Naive B cell (primary cell): ENCODE measurements at places on chromosomes 7 and 10. TPM values are rescaled to one million over a fixed set of nuclear protein-coding genes. Genes with fewer than 3 reads are reported as not detected.

DNA sequence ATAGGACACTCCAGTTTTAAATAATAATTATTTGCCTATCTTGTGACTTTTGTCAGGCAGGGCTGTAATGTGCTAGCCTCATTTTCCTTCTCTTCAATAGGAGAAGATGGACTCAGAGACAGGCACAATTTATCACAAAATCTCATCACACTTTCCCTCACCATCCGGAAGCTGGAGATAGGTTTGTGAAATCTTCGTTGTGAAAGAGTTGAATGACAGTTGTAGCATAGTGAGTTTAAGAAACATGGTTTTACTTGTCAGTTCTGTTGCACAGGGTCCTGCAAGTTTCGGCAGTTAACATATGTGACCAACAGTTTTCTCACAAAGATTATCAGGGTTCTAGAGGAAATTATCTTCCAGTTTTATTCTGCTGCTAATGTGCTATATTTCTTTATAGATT lies 37.7 kb upstream of the MAP3K8 start:
- H3K4me1 ChIP-seq, result peaks cover 5% of the 10 kb centered on the region
- H3K36me3 ChIP-seq, result no peaks in the 10 kb centered on the region
- DNase-seq, result no peak

Gene PAPOLB
- polyA plus RNA-seq, result not detected

- H3K4me1 ChIP-seq, result no peaks in the 10 kb centered on the region
- H3K27me3 ChIP-seq, result no peaks in the 10 kb centered on the region
- no peak overlapping the region for H3K27ac ChIP-seq
- H3K4me3 ChIP-seq, result no peak overlapping the region
Observed at GRCh38 chr10:83574770-83575169, 564.5 kb upstream of the GHITM start.

- H3K27me3 ChIP-seq, result peaks cover 10% of the 10 kb centered on the region
- H3K4me3 ChIP-seq, result no peak overlapping the region
- no peak for DNase-seq
- peaks cover 3% of the 10 kb centered on the region for H3K4me1 ChIP-seq
- no peak overlapping the region for H3K27ac ChIP-seq
Observed at GRCh38 chr10:123463181-123463580, 203.0 kb upstream of the GPR26 start.

- H3K27ac ChIP-seq, result no peak overlapping the region
- H3K4me1 ChIP-seq, result peaks cover 8% of the 10 kb centered on the region
- no peak for DNase-seq
Observed at GRCh38 chr10:102300278-102300843, 55.0 kb downstream of the GBF1 start.

DNA sequence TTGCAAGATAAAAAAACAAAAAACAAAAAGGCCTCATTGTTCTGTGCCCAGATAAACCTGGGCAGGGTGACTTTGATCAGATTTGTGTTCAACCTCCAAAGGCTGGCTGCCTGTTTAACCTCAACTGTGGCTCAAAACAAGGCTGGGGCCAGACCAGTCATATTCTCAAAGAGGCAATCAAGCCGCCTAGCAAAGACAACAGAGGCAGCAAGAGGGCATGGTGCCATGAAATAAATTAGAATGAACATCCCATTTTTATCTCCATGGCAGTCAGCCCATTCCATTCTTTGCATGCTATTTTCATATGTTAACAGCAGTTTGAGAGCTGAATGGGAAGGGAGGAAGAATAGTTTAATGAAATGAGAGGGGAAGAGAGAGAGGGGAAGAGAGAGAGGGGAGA lies 1150.3 kb downstream of the TYW1 start:
- H3K36me3 ChIP-seq, result peaks cover 8% of the 10 kb centered on the region
- H3K4me3 ChIP-seq, result no peak overlapping the region
- H3K4me1 ChIP-seq, result no peaks in the 10 kb centered on the region

- H3K4me1 ChIP-seq, result no peaks in the 10 kb centered on the region
- no peaks in the 10 kb centered on the region for H3K36me3 ChIP-seq
- peaks cover 15% of the 10 kb centered on the region for H3K27me3 ChIP-seq
- H3K27ac ChIP-seq, result no peak overlapping the region
- no peak overlapping the region for H3K4me3 ChIP-seq
Observed at GRCh38 chr10:91756286-91756685, 41.9 kb upstream of the TNKS2 start.

DNA sequence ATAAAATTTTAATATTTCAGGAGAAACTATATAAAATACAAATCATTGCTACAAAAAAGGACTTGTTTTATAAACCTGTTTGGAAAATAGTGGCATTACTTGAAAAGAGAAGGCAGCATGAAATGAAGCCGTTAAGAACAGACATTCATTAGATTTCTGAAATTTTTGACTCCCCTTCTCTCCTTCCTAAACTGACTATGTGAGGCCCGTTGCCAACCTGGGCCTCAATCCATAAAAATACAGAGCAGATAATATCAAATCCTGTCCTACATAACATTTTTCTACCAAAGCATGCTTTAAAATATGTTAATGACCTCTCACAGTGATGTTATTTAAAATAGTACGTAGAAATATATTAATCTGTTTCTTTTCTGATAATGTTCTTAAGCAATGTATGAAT lies 34.5 kb upstream of the ING3 start:
- H3K27me3 ChIP-seq, result peaks cover 6% of the 10 kb centered on the region
- no peak overlapping the region for H3K27ac ChIP-seq
- H3K4me3 ChIP-seq, result no peak overlapping the region
- H3K4me1 ChIP-seq, result no peaks in the 10 kb centered on the region

Gene TEX36
- polyA plus RNA-seq, result not detected

Gene PTPRZ1
- not detected for polyA plus RNA-seq

DNA sequence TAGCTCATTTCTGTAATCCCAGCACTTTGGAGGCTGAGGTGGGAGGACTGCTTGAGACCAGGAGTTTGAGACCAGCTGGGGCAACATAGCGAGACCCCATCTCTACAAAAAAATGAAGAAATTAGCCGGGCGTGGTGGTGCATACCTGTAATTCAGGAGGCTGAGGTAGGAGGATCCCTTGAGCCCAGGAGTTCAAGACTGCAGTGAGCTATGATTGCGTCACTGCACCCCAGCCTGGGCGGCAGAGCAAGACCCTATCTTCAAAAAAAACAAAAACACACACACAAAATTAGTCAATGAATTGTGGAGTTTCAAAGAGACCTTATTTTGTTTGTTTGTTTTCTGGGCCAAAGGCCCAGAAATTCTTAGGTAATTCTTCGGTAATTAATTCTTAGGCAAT lies 110.0 kb downstream of the CUX1 start:
- peak overlapping the region; percentile 7 for H3K27ac ChIP-seq
- no peaks in the 10 kb centered on the region for H3K36me3 ChIP-seq
- no peak overlapping the region for H3K4me3 ChIP-seq
- peaks cover 6% of the 10 kb centered on the region for H3K4me1 ChIP-seq

- H3K27me3 ChIP-seq, result no peaks in the 10 kb centered on the region
- H3K36me3 ChIP-seq, result no peaks in the 10 kb centered on the region
- H3K4me3 ChIP-seq, result no peak overlapping the region
- no peak overlapping the region for H3K27ac ChIP-seq
- DNase-seq, result no peak
- peaks cover 13% of the 10 kb centered on the region for H3K4me1 ChIP-seq
Observed at GRCh38 chr7:69622014-69622835, 23.9 kb downstream of the AUTS2 start.

Gene WIPF3
- polyA plus RNA-seq, result not detected

GRCh38 chr7:66913118-66914037 lies 7.6 kb upstream of the TMEM248 start:
- no peaks in the 10 kb centered on the region for H3K4me1 ChIP-seq
- no peaks in the 10 kb centered on the region for H3K27me3 ChIP-seq
- no peaks in the 10 kb centered on the region for H3K36me3 ChIP-seq
- H3K27ac ChIP-seq, result no peak overlapping the region
- no peak for DNase-seq
- H3K4me3 ChIP-seq, result no peak overlapping the region

DNA sequence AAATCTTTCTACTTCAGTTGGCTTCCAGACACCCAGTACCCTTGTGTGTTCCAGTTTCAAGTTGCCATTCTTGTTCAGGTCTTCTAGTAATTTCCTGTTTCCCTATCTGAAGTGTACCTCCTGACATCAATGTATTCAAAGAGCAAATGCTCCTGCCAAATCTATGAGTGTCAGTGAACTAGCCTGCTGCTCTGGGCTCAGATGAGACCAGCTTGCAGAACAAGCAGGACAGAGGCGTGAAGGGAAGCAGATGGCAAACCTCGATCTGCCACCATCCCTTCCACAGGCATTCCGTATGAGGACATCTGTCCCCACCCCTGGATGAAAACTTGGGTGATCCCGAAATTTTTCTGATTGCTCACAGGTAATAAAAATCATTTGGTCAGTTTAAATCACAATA lies 4.4 kb upstream of the MPP7 start:
- H3K4me3 ChIP-seq, result no peak overlapping the region
- no peak overlapping the region for H3K27ac ChIP-seq
- no peak for DNase-seq

- H3K27me3 ChIP-seq, result peaks cover 4% of the 10 kb centered on the region
- no peaks in the 10 kb centered on the region for H3K36me3 ChIP-seq
- no peak for DNase-seq
Observed at GRCh38 chr10:5565205-5565545, 40.4 kb downstream of the CALML3 start.
